ENCODE measurements at places on chromosomes 5 and 9.

- DNase-seq = no peak
Measured at GRCh38 chr5:173395257-173395932, 67.2 kb upstream of the STC2 start.

DNA sequence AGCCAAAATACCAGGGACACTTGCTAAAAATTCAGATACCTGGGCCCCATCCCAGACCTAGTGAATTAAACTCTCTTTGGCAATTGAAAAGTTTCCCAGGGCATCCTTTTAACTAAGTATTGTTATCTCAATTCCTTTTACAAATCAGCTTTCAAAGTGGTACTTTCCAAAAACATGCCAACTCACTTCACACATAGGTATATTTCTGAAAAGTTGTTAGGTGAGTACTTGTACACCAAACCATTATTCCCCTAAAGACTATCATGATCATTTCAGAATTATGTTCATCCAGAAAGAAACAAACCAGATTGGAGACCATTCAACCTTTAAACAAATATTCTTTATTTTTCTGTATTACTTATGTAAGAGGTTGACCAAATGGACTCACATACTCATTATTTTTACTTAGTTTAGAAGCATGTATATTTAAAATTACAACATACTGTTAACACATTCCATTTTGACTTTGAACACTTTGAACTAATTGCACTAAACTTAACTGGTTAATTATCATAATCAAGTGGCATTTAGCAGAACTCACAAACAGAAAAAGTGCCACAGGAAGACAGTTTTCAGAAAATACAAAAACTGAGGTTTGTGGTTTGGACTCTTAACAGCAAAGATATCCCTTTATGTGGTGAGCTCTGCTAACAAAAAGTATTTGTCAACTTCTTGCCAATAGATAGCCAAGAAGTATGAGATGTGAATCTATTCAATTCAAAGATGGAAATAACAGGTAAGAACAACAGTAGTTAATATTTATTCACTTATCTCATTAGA lies 40.7 kb downstream of the KIAA0825 start:
- no peak for DNase-seq

DNA sequence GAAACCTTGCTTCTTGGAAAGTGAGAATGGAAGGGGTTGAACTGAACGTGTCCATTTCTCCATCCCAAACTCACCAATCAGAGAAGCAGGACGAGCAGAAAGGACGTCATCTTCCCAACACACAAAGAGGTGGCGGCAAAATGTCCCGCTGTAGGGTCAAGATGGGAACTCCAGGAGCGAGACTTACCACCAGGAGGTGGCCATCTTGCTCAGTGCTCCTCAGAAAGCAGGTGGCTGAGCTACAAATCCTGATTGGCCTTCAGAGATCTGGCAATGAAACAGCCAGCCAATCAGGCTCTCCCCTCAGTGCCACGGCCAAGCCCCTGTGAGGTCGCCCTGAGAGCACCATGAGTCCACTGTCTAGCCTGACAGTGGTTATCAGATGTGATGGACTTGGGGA lies 259.0 kb downstream of the NDUFS4 start:
- no peak for DNase-seq

DNA sequence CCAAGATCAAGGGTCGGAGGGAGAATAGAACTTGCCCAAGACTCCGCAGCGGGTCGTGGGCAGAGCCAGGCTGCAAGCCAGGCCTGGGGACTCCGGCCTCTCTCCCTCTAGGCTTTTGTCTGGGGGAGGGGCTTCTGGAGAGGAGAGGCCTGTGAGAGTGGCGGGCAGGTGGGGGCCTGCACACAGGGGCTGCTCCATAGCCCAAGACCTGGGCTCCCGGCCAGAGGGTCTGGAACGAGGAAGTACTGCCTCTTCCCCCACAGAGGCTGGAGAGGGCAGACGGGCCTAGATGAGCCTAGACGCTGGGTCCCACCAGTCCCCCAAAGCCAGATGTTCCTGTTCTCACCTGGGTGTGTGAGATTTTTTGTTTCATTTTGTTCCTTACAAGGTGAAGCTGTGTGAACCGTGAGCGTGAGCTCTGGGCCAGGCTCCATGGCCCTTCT lies 5.2 kb upstream of the ST6GALNAC6 start:
- DNase-seq = no peak

DNA sequence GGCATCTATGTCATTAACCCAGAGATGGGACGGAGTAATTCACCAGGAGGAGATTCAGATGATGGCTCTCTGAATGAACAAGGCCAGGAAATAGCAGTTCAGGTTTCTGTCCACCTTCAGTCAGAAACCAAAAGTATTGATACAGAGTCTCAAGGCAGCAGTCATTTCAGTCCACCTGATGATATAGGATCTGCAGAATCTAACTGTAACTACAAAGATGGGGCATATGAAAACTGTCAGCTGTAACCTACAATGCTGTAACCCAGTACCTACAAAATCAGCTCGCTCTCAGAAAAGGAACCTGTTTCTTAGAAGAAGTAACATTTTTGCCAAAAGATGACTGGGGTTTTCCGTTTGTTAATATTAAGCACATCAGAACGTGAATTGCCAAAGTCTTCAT lies 14.7 kb downstream of the MFAP3 start:
- no peak for DNase-seq

DNA sequence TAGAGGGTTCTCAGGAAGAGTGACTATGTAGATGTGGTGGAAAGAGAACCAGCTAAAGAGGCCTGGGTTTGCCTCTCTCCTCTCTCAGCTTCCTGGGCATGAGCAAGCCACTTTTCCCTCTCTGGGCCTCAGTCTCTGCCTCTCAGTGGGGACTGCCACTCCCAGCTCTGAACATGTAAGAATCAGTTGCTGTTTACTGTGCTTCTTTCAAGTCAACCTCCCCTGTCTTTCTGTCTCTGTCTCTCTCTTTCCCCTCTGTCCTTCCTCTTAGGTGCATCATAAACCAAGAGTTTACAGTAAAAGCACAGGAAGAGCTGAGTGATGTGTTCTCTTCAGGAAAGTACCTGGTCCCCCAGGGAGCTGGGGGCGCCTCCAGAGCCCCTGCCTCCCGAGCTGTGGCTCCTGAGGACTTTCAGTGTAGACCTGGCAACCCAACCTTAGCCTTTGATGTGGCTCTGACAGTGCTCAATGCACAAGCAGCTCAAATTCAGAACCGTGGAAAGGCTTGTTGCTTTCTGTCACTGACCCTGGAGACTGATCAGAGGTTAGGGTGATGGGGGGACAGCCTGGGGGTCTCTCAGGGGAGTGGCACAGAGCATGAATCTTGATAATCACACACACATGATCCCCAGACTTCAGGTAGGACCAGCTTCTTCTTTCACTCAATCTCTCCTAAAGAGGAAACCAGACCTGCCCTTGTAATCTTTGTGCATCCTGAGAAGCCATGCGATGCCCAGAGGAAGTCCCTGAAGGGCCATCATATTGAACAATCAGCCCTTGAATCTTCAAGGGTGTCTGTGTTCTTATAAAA lies 59.4 kb upstream of the TNFSF8 start:
- no peak for DNase-seq

GRCh38 chr9:82201196-82201595 lies 212.6 kb downstream of the SPATA31D1 start:
- DNase-seq = no peak

DNA sequence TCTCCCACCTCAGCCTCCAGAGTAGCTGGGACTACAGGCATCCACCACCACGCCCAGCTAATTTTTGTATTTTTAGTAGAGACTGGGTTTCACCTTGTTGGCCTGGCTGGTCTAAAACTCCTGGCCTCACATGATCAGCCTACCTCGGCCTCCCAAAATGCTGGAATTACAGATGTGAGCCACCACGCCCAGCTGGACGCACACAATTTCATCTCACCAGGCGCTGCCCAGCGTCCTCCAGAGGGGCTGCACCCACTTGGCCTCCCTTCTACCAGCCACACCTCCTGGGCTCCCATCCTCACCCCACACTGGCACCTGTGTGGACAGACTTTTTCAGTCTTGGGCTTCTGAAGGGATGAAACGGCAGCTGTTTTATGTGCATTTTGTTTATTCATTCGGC lies 3.8 kb upstream of the EXOC3 start:
- DNase-seq = no peak

DNA sequence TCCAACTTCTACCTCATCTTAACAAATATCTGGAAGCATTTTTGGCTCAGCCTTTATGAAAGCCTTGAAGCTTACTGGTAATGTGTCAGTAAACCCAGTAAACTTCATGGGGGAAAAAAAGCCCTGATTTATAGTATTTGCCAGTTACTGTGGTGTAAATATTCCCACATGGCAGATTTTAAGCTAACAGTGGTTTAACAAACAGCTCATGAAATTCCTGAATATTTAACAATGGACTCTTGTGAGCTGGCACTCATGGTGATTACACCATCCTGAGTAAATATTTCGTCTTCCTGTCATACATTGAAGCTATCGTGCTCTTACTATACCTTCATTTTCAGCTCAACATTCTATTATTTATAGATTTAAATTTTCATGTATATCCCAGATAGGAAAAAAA lies 57.0 kb upstream of the ACOT12 start:
- no peak for DNase-seq

Data from mucosa of gallbladder (tissue), 1 donor.